Tibial nerve (tissue), 4 donors: ENCODE measurements at places on chromosomes 7 and 10. TPM values are rescaled to one million over a fixed set of nuclear protein-coding genes. Genes with fewer than 3 reads are reported as not detected.
A peak's percentile ranks its signal among the peaks of the same experiment; 100 is the strongest.

- no peak overlapping the region for H3K4me3 ChIP-seq
- no peak overlapping the region for H3K27ac ChIP-seq
- H3K27me3 ChIP-seq, result no peaks in the 10 kb centered on the region
- DNase-seq, result no peak
Measured at GRCh38 chr10:51427758-51428157, 271.6 kb downstream of the CSTF2T start.

DNA sequence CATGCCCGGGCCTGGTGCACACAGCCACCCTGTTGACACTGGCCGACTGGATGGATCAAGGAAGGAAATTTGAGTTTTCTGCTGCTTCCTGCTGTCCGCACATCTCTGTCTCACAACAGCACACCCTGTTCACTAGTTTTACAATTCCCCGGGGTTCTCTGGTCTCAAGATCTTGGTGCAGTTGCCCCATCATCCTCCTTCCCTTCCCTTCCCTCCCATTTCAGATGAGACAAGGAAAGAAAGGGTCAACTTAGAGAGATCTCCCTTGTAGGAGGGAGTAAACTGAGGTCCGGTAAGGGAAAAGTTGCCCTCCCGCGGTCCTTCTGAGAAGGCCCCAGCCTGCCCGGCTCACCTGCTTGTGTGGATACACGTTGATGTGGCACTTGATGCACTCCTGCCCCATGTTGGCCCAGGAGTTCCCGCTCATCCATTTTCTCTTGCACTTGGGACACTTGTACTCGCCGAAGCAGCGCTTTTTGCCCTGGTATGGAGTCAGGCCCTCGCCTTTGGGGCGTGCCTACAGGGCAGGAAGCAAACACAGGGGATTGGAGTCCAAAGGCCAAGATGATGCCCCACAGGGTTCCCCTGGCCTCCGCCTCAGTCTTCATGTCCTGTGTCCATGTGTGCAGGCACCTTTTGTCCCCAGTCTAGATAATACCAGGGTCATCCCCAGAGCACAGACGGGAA is 46.8 kb downstream of the PPIF start:
- peaks cover 83% of the 10 kb centered on the region for H3K4me1 ChIP-seq
- H3K27ac ChIP-seq, result no peak overlapping the region
- H3K36me3 ChIP-seq, result no peaks in the 10 kb centered on the region
- H3K27me3 ChIP-seq, result no peaks in the 10 kb centered on the region
- DNase-seq, result no peak

GRCh38 chr10:123864923-123865322 is 26.7 kb downstream of the CPXM2 start:
- H3K36me3 ChIP-seq, result peaks cover 9% of the 10 kb centered on the region
- DNase-seq, result no peak
- peaks cover 13% of the 10 kb centered on the region for H3K4me1 ChIP-seq

DNA sequence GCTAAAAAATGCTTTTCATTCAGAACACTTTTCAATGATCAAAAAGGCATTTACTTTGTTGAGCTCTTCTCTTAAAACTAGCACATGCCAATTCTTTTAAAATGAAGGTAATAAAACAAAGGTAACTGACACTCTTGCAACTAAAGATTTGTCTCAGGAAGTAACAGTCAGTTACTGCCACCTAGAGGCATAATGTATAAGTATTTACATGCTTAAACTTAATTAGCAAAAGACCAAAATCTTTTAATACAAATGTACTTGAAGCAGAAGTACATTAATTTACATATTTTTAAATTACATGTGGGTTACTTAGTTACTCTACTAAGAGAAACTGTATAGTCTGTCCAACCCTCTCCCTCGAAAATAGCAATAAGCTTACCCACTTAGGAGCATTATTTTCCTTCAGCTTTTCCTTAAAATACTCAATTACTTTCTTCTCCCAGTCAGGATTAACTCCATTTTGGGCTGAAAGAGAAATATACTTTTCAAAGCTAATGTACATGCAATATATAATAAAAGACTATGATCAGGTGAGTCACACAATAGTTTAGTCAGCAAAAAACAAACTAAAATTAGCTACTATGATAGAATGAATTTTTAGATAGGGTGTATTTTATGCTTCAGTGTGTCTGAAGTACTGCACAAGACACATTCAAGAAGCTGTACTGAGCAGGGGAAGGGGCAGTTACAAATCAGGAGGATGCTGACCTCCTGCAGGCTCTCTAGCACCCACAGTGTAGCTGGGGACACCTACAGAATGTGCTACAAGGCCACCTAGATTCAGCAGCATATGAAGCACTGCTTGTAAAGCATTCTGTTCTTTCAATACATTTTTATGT is 13.0 kb downstream of the MCMBP start:
- no peak overlapping the region for H3K4me3 ChIP-seq
- no peaks in the 10 kb centered on the region for H3K27me3 ChIP-seq
- no peak for DNase-seq
- no peaks in the 10 kb centered on the region for H3K4me1 ChIP-seq

- H3K4me1 ChIP-seq, result no peaks in the 10 kb centered on the region
- H3K36me3 ChIP-seq, result no peaks in the 10 kb centered on the region
- no peak overlapping the region for H3K27ac ChIP-seq
- no peak for DNase-seq
- H3K4me3 ChIP-seq, result no peak overlapping the region
- H3K27me3 ChIP-seq, result no peaks in the 10 kb centered on the region
Measured at GRCh38 chr7:152699079-152699478, 23.1 kb upstream of the XRCC2 start.

GRCh38 chr7:21568762-21569161 is 25.9 kb downstream of the DNAH11 start:
- H3K4me1 ChIP-seq, result no peaks in the 10 kb centered on the region
- H3K36me3 ChIP-seq, result no peaks in the 10 kb centered on the region
- no peaks in the 10 kb centered on the region for H3K27me3 ChIP-seq
- H3K4me3 ChIP-seq, result no peak overlapping the region

- H3K27me3 ChIP-seq, result no peaks in the 10 kb centered on the region
- H3K4me3 ChIP-seq, result peak overlapping the region; percentile 50
- no peaks in the 10 kb centered on the region for H3K36me3 ChIP-seq
- H3K4me1 ChIP-seq, result peaks cover 63% of the 10 kb centered on the region
- DNase-seq, result no peak
Measured at GRCh38 chr10:103692952-103693811, 162.2 kb downstream of the SH3PXD2A start.

The RBM20 gene
- 8.7 TPM for total RNA-seq

The OR2A5 gene
- not detected for total RNA-seq

The EPO gene
- total RNA-seq, result 0.30 TPM

The LIPJ gene
- total RNA-seq, result not detected
